ENCODE measurements at places on chromosomes 7 and 10.

DNA sequence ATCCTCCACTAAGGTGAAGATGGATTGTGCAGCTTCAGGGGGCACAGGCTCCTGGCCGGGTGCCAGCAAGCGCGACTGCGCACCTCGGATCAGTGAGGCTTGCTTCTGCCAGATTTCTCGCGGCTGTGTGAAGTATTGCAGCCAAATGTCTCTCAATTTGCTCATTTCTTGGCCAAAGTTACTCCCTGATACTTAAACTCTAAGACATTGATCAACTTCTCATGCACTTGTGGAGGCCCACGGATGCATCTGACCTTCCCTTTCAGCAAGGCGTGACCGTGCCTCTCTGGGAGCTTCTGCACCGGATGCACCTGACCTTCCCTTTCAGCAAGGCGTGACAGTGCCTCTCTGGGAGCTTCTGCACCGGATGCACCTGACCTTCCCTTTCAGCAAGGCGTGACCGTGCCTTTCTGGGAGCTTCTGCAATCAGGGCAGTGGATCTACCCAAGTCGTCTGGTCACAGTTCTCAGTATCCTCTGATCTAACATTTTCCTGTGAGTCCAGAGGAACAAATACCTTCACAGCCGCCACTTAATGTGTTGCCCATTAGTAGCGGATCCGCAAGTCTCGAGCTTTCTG is 248.3 kb downstream of the ADARB2 start:
- peak; percentile 19 for DNase-seq

DNA sequence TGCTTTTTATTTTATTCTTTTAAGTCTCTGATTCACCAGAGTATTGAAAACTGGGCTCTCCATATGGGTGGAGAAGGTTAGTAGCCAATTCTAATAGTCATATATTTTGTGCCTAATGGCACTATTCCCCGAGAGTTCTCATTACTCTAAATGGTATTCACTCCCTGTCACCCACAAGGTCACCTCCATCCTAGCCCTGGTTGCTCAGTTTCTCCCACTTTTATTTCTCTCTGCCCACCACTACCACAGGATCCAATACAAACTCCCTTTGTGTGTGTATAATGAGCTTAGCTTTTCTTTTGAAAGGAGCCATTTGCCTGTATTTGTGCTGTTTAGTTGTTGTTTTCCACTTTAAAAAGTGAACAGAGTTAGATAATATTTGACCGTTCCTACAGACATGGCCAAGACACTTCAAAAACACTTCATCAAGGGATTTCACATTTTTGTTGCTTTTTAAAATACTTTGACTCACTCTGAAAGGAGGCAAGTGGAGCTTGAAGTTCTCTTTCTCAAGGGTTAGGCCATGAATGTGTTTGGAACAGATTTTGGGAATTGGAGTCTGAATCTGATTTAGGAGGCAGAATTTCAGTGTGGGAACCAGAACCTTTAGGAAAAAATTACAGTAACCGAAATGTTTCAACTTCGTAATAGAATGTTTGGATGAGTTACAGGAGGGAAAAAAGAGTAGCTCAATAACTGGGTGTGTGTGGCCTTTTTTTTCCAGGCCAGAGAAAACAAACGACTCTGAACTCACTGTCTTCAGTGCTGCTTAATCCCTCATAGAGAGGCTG is 321.3 kb downstream of the BICC1 start:
- no peak for DNase-seq

GRCh38 chr10:74922921-74923320 is 96.5 kb downstream of the KAT6B start:
- no peak for DNase-seq

GRCh38 chr7:68776326-68776725 is 821.9 kb upstream of the AUTS2 start:
- no peak for DNase-seq

DNA sequence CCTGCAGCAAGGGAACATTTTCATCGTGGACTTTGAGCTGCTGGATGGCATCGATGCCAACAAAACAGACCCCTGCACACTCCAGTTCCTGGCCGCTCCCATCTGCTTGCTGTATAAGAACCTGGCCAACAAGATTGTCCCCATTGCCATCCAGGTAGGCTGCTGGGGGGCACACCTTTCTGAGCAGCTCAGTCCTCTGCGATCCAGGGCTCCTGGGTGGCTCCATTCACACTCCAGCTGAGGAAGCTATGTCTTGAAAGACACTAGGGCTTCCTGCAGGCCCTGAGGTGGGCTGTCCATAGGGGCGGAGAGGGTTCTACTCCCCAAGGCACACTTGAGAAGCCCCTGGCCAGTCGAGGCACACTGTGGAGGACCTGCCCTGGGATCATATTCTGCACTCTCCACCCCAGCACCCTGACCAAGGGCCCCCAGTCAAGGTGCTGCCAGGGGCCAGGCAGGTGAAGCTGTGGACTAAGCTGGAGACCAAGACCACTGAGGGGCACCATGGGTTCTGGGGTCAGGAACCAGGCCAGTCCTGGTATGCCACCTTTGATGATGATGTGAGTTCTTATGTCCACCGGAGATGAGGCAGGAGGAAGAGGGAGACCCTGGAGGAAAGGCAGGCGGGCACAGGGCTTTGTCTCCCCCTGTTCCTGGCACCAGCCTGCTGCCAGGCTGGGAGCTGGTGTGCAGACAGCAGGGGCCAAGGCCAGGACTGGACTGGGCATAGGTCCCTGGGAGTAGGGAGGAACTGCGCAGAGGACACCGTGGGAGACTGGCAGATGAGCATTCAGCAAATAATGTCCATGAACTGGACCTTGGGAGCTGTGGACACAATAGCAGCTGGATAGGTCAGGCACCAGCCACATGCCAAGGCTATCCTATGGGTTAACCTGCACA is 54.8 kb downstream of the ALOX5 start:
- DNase-seq: no peak

DNA sequence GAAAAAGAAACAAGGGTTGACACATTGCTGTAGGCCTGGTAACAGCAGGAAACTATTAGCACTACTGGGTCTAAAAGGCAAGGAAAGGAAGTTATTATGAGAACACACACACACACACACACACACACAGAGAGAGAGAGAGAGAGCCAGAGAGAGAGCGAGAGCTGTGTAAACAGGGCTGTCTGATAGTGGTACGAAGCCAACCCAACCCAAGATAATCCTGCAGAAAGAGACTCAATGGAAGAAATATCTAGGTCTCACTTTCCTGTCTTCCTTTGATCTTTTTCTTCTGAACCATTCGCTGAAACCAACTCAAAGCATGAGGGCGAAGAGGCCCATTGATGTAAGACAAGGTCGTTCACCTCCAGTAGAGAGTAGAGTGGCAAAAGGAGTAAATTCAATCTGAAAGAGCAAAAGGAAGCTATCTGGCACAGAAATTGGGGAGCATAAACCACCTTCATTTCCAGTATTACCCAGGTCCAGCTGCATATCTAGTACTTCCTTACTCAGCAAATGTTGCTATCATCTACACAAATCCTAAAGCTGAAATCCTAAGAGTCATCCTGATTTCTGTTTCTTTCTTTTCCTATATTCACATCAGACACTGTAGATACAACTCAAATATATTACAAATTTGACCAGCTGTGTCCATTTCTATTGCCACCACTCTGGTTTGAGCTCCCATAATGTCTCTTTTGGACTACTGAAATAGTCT is 110.2 kb downstream of the TMEM26 start:
- no peak for DNase-seq

GRCh38 chr10:124655191-124656112 is 88.7 kb downstream of the FAM53B start:
- DNase-seq: no peak

DNA sequence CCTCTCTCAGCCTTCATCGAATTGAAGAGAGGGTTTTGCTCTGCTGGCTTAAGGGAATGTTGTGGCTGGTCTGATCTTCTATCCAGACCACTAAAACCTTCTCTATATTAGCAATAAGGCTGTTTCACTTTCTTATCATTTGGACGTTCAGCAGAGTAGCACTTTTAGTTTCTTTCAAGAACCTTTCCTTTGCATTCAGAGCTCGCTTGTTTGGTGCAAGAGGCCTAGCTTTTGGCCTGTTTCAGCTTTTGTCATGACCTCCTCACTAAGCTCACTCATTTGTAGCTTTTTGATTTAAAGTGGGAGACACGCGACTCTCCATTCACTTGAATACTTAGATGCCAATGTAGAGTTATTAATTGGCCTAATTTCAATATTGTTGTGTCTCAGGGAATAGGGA is 3.9 kb downstream of the MPP7 start:
- DNase-seq: no peak

- no peak for DNase-seq
Measured at GRCh38 chr10:22710139-22710745, 4.1 kb downstream of the PIP4K2A start.

- peak; percentile 25 for DNase-seq
Measured at GRCh38 chr10:129332476-129332875, 134.6 kb upstream of the MGMT start.

GRCh38 chr7:77727936-77728701 is 31.9 kb downstream of the RSBN1L start:
- DNase-seq: no peak

DNA sequence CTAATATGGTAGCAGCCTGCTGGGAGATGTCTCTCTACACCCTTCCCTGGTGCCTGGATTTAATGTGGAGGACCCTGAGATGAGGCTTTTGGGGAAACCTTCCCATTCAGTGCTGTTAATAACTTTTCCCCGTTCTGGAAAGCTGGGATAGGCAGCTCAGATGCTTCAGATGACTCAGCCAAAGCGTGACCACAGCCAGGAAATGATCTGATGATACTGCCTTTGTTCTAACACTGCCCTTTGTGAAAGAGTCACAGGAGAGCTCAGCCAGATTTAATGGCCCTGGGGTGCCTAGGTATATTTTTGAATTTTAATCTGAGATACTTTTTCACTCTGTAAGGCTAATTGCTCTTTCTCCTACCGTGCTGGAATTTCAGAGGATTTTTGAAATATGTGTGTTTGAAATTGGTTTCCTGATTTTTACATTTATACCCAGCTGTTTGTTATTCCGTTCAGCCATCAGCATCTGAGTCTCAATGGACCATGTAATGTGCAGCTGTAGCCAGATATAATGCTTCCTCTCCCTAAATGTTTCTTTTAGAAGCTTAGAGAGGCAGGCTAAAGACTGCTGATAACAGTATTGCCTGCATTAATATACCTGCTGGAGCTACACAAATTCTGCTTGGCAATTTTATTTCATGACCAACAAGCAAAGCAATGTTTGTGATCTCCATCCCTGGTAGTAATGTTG is 17.8 kb downstream of the CELF2 start:
- DNase-seq: no peak

Measured in stimulated activated naive CD8-positive, alpha-beta T cell treated with anti-CD3 and anti-CD28 coated beads, Interleukin-15, Interleukin-2, amounts not matched to agents 100 U/mL and 50 U/mL, for 24 hours (primary cell).